ENCODE measurements at places on chromosomes 11 and 22.

DNA sequence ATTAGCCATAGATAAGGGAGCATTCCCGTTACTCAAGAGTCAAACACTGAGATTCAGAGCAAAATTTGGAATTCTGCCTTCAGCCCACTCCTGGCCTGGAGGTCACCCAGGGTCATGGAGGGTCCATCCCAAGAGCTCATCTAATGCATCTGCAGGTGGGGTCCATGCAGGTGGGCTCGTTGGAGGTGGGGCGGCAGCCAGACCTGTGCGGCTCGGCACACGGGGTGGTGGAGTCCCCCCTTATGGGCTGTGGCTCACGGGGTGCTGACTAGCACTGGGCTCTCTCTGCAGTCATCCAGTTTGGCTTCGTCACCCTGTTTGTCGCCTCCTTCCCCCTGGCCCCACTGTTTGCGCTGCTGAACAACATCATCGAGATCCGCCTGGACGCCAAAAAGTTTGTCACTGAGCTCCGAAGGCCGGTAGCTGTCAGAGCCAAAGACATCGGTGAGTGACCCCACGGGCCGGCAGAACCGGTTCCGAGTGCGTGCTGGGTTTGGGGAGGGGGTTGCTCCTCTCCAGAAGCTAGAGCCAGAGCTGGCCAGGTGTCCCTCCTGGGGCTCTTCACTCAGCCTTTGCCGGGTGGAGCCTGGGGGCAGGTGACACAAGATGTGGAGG is 32.4 kb upstream of the FADD start:
- DNase-seq = no peak

GRCh38 chr22:19571995-19572394 is 47.8 kb upstream of the CLDN5 start:
- DNase-seq = no peak

- DNase-seq = no peak
Measured at GRCh38 chr11:116501728-116502127, 271.1 kb downstream of the BUD13 start.

DNA sequence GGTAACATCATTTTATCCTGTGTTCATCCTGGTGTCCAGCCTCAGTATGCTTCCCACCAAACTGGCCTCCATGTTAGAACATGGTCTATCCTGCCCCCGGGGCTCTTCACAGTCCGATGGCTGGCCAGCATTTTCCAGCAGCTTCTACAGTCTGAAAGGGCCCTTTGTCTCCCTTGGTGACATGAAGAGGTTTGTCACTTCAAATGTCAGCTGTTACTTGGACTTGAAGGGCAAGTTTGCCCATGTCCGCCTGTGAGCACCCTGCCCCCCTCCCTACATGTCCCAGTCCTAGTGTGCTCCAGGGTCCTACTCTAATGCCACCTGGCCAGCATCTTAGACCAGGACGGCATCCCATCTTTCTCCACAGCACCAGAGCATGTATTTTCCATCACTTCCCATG is 24.7 kb downstream of the PATZ1 start:
- no peak for DNase-seq

DNA sequence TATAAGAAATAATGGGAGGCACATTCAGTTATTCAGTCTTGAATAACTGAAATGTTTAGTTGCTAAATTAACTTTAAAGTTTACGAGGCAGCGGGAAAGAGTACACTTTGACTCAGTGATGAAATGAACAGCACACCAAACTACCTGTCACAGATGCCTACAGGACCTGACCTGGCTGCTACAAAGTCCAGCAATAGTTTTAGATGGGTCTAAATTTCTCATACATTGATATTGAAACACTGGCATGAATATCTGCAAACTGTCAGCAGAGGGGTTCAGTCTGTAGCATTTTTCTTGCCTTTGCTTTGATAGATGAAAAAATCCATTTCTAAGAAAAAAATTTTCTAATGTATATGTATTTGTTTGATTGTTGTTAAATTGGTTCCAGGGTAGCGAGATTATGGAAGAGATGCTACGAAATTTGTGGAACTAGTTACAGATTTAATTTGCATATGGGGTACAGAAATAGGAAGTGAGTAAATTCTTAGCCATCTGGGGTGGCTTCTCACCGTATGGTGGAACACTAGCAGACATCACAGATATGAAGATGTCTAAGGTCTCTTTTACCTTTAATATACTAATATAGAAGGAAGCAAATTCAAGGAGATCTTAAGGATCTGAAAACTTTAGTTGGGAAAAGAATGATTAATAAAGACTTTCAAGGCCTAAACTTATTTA is 20.8 kb upstream of the GAB2 start:
- no peak for DNase-seq

DNA sequence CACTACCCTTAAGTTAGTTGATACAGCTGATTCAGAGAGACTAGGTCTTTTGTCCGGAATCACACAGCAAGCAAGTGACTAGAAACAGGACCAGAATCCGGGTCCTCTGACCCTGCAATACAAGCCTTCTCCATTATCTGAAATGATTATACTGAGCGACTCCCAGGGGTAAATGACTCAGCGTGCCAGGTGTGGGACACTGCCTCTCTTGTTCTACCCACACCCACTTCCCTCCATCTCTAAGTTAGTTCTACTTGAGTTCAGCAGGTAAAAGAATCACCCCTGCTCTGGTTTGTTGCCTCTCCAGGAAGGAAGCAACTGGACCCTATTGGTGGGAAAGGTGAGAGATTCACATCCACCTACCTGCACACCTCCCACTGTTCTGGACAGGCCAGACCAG is 156.9 kb downstream of the DBX1 start:
- DNase-seq = no peak

- no peak for DNase-seq
Measured at GRCh38 chr22:20526628-20527355, 19.4 kb downstream of the MED15 start.

DNA sequence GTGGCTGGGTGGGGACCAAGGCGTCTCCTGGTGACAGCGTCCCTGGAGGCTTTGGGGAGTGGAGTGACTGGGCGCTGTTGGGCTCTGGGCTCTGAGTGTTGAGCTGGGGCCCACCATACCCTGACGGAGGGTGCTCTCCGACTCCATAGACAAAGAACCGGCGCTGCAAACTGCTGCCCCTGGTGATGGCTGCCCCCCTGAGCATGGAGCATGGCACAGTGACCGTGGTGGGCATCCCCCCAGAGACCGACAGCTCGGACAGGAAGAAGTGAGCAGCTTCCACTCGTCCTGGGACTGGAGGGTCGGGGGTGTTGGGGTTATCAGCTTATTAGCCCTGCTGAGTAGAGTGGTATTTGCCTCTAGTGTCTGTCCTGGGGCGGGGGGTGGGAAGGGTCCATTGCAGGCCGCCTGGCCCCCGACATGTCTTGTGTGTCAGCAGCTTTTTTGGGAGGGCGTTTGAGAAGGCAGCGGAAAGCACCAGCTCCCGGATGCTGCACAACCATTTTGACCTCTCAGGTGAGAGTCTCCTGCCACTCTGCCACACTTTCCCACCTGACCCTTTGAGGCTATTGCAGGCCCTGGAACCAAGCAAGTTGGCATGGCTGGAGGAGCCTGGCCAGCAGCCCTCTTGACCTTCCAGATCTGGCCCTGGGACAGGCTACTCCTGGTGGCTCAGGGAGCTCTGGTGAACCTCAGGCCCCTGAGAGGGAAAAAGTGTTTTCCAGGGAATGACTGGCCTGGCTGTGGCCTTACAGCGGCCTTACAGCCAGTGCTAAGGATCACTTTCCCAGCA is 7.6 kb downstream of the CLDN5 start:
- no peak for DNase-seq

DNA sequence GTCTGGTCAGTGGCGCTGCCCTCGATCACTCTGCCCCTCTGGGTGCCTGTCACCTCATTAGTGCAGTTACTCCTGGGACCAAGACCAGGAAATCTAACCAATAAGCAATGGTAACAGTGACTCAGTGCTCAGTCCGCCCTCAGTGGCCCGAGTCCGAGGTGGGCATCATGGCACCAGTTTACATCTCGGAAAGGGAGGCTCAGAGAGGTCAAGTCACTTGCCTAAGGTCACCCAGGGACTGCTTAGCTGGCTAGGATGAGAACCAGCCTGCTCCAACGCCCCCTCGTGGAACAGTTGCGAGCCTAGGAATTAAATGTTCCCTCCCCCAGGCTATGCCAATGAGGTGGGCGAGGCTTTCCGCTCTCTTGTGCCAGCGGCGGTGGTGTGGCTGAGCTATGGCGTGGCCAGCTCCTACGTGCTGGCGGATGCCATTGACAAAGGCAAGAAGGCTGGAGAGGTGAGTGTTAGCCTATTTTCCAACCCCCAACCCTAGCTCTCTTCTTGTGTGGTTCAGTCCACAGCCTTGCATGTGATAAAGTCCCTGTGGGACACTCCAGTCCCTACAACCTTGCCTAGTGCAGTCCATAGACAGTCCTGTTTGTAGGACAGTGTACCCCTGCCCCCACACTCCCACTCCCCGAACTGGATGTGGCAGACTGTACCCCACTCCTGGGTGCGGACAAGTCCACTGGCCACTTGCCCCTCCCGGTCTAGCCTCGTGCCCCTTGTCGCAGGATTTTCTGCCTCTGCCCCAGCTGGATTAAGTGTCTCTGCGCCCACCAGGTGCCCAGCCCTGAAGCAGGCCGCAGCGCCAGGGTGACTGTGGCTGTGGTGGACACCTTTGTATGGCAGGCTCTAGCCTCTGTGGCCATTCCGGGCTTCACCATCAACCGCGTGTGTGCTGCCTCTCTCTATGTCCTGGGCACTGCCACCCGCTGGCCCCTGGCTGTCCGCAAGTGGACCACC is 1.1 kb downstream of the MTFP1 start:
- peak; percentile 62 for DNase-seq

GRCh38 chr11:46895821-46896220 is 22.5 kb downstream of the LRP4 start:
- no peak for DNase-seq

DNA sequence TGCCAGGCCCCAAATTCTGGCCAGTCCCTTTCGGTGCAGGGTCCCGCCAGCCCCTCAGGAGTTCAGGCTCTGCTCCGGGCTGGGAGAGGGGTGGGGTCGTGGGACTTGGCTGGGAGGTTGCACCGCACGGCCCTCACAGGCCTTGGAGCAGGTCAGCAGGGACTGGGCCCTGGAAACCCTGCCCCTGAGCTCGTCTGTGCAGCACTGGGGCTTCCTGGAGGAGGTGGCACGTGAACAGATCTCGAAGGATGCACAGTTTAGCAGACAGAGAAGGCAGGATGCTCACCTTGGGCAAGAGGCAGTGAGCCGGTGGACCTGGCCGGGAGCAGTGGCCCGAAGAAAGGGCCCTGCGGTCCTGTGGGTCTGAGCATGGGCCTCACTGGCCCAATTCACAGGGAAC is 70.0 kb downstream of the WNT7B start:
- DNase-seq = no peak

- no peak for DNase-seq
Measured at GRCh38 chr11:70915158-70915985, 337.0 kb downstream of the SHANK2 start.
